ENCODE measurements at places on chromosomes 16 and 17. TPM values are rescaled to one million over a fixed set of nuclear protein-coding genes. Genes with fewer than 3 reads are reported as not detected.

The CCL16 gene
- not detected for polyA plus RNA-seq

The TBC1D26 gene
- polyA plus RNA-seq: 8.9 TPM

The ZSCAN10 gene
- not detected for polyA plus RNA-seq

The DRC3 gene
- 2.4 TPM for polyA plus RNA-seq

The KRTAP2-2 gene
- polyA plus RNA-seq: not detected

The TNK1 gene
- 2.9 TPM for polyA plus RNA-seq

The KRTAP4-3 gene
- polyA plus RNA-seq: not detected

The KRT23 gene
- polyA plus RNA-seq: not detected

- no peak for DNase-seq
Measured at GRCh38 chr17:59765038-59765437, 57.6 kb downstream of the VMP1 start.

GRCh38 chr16:86850670-86851069, 272.3 kb downstream of the FOXL1 start:
- DNase-seq: no peak

DNA sequence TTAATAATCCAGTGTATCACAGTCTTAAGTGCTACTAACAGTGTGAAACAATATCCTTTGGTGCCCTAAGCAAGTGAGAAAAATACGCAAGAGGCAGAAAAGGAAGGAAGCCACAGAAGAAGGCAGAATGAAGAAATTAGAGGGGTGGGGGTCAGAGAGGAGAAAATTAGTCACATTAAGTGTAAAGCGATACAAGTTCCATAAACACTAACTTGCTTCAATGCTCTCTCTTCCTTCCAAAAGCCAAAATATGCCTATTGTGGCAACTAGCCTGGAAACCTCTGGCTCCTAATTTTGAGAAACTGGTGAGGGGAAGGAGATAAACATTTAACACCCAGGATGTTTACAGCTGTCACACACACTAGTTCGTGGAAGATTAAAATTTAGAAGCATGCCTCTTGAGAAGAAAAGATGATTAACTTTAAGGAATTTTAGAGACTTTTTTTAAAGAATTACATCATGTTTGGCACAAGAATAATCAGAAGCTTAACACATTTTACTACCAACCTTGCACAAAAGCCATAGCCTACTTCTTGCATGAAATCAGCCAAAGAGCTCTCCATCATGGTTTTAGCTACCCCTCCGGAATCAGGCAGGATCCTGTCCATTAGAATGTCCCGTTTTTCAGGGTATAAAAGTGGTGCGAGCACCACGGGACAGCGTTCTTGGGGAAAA, 44.7 kb downstream of the CNOT1 start:
- peak; percentile 32 for DNase-seq

DNA sequence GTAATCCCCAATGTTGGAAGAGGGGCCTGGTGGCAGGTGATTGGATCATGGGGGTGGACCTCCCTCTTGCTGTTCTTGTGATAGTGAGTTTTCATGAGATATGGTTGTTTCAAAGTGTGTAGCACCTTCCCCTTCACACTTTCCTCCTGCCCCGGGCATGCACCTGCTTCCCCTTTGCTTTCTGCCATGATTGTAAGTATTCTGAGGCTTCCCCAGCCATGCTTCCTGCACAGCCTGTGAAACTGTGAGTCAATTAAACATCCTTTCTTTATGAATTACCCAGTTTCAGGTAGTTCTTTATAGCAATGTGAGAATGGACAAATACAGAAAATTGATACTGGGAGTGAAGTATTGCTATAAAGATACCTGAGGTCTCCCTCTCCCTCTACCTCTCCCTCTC, 29.4 kb downstream of the RNF112 start:
- DNase-seq: no peak

- peak; percentile 41 for DNase-seq
Measured at GRCh38 chr16:8572919-8573724, 17.2 kb downstream of the TMEM114 start.

GRCh38 chr16:27547134-27547533, 2.6 kb downstream of the GTF3C1 start:
- peak; percentile 86 for DNase-seq

DNA sequence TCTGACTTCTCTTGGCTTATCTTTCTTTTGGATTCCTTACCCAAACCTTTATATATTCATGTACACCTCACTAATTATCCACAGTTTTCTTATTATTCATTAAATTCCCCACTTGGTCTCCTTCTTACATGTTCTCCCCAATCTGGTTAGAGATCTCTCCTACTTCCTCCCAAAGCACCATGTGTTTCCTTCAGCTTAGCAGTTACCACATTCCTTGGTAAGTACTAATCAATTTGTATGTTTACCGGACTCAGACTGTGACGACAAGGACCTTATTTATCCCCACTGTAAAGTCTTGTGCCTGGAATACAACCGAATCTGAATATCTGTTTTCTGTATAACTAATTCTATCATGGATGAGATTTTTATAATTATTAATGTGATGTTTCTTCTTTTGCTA, 389.5 kb downstream of the KCNJ2 start:
- DNase-seq: no peak

- no peak for DNase-seq
Measured at GRCh38 chr17:14212401-14212800, 24.3 kb downstream of the CDRT15 start.

DNA sequence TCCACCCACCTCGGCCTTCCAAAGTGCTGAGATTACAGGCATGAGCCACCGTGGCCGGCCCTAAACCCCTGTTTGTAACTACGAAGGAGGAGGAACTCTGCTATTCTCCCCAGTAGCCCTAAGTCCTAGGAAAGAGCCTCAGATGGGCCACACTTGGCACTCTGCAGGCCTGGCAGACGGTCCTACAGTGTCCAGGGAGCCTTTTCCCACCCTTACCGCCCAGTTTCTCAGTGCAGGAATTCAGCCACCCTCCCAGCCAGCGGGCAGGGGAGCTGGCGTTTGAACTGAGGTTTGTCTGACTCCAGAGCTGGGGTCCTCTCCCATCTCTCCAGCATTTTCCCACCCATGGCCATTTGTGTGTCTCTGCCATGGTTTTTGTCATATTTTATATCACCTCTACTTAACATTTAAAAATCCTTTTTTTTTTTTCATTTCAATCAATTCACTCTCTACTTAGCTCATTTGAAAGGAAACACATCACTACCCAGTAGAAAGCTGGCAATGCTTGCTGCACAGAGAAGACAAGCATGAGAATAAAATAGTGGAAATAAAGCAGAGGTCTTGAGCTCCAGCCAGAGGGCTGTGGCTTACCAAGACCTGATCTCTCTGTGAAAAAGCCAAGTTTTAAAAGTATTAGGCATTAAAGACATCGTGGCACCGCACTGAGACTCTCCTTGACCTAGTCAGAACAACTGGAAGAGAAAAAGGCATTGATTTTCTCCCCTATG, 34.9 kb downstream of the BCO1 start:
- DNase-seq: no peak
